ENCODE measurements at places on chromosomes 6 and 20.
A peak's percentile ranks its signal among the peaks of the same experiment; 100 is the strongest.

DNA sequence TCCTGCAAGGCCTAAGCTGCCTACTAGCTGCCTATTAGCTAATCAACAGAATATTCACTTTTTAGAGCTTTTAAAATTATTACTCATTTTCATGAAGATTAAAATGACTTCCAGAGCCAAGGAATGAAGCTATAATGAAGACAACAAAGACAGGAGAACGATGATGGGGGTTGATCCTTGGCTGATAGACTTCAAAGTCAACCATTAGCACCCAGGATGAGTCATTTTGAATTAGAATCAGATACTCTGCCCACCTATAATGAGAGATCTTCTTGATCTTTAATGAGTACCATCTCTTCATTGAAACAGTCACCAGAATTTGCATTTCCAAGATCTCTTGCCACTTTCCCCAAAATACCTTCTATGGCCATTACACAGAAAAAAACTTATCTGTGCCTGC lies 56.7 kb upstream of the CDYL start:
- DNase-seq = no peak

DNA sequence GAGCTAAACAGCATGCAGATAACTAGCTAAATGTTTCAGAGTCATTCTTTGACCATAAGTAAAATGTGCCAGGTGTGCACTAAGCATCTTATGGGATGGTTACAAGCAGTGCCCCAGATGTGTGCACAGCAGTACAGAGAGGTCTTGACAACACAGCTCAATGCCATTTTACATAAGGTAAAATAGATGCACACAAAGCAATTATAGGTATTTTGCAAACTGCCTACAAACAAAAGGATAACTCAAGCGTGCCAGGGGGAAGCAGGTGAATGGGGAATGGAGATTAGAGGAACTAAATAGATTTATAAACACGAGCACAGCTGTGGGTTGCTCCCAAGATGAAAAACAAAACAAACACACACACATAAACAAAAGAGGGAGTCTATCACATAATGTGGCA lies 64.8 kb downstream of the SLC2A10 start:
- DNase-seq = no peak

DNA sequence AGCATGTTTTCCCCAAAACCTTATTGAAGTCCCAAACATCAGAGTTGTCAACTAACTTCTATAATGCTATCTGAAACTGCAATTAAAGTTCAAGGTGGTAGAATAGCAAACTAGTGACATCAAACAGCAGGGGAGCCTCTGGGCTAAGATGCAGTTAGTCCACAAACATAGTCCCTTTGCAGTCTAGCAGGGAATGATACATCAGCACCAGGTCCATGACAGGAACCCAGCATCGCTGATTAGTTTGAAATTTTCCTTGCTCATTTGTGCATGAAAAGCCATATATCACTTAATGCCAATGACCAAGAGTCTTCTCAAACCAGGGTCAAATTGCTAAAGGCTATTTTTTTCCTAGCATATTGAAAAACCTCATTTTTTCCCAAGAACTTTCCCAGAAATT lies 145.3 kb downstream of the HIVEP2 start:
- no peak for DNase-seq

GRCh38 chr20:3237958-3238615 lies 903 bp downstream of the SLC4A11 start:
- no peak for DNase-seq

DNA sequence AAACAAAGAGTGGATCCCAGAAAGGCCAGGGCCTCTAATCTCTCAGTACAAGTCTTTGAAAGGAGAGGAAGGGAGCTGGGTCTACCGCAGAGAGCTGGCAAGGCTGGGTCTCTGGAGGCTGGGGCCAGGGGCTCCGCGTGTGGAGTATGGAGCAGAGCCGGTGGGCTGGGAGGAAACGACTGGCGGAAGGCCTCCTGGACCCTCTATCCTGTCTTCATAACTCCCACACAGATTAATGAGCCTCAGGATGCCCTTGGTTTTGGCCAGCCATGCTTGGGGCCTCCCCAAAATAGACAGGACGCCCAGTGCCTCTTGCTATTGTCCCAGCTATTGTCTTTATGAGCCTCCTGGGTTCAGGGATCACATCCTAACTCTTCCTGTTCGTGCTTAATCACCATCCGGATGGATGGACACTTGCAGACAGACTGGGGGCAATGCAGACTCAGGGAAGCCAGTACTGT lies 306.4 kb downstream of the DHX35 start:
- no peak for DNase-seq

DNA sequence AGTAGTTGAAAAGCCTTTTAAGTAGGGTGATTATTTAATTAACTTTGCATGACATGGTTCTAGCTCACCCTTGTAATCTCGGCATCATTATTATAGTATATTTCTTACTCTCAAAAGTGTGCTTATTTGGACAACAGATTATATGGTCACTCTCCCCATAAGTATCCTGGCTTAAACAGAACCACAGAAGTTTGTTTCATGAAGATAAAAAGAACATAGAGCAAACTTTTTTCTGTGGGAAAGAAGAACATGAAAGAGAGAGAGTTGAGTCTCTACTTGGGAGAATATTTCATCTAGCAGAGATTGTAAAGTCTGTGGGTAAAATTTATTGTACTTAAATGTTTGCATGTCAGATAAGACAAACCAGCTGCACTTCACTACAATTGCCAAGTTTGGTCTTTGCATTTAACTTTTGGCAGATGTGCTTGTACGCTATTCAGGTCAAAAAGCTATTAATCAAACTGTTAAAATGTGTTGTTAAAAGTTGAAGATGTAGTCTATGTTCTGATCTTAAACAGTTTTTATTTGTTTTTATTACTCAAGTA lies 33.4 kb upstream of the PRIM2 start:
- DNase-seq = no peak

DNA sequence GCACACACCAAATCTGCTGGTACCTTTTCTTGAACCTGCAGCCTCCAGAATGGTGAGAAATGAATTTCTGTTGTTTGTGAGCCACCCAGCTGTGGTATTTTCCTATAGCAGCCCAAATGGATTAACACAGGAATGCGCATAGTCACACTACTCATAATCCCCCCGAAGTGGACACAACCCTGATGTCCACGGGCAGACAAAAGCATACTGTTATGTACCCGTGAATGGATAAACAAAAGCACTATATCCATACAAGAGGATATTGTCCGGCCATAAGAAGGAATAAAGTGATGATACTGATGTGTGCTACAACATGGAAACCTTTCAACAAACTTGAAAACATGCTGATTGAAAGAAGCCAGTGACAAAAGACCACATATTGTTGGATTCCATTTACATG lies 25.1 kb upstream of the RPP40 start:
- no peak for DNase-seq

GRCh38 chr6:55833284-55833683 lies 42.1 kb downstream of the BMP5 start:
- no peak for DNase-seq

- DNase-seq = no peak
Measured at GRCh38 chr6:92784235-92784634, 635.1 kb downstream of the EPHA7 start.

- DNase-seq = no peak
Measured at GRCh38 chr6:5998711-5999687, 7.7 kb downstream of the NRN1 start.

GRCh38 chr6:12051861-12052368 lies 39.8 kb downstream of the HIVEP1 start:
- DNase-seq = peak; percentile 24

DNA sequence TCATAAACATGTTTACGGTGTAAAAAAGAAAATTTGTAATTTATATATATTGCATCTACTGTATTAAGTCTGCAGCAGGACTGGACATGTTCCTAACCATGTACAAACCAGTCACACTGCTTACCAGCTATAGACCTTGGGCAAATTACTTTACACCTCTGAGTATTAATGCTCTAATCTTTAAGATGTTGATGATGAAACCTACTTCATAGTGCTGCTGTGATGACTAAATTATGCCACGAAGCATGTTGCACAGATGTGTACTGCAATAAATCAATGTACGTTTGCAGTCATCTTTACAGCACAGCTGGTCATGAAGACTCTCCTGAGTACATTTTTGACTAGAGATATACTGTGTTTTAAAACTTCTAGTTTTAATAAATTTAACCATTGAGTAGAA lies 42.6 kb downstream of the PRKN start:
- no peak for DNase-seq

GRCh38 chr6:8005136-8005535 lies 59.1 kb downstream of the BLOC1S5 start:
- DNase-seq = no peak

DNA sequence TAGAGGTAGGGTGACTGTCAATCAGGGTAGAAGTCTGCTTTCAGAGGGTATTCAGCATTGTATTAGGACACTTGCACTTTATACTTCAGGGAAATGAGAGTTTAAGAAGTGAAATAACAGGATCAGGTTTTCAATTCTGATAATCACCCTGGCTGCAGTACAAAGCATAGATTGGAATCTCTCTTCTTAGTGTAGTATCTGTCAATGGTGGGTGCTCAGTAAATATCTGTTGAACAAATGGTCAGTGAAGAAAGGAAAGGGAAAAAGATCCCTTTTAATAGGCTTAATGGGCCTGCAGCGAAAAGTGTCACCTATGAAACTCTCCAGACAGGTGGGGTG lies 18.7 kb downstream of the TUBB2B start:
- no peak for DNase-seq

- DNase-seq = no peak
Measured at GRCh38 chr6:35091346-35092083, 49.6 kb downstream of the TCP11 start.

GRCh38 chr6:144234935-144235334 lies 50.2 kb upstream of the UTRN start:
- no peak for DNase-seq

DNA sequence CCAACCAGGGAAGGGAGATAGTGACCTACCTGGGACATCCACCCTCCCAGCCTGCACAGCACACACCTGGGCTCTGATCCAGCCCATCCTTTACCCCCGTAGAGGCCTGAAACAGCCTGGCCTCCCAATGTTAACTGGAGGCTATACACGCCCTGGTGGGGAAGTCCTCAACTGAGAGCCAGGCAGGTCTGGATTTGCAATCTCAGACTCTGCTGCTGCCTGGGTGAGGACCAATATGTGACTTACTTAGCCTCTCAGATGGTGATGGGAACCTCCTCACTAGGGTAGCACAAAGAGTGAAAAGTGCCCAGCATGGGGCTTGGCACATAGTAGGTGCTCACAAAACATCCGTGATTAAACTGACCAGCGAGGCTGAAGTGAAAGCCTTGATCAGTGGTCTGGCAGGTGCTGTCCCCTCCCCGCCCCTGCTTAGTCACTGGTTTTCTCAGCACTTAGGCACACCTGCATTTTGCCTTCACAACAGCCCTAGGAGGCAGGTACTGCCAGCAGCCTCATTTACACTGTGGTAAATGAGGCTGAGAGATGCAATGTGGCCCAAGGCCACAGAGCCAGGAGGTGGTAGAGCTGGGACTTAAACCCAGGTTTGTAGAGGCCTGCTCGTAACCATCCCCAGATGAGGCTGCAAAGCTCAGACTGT lies 12.4 kb downstream of the PEDS1 start:
- no peak for DNase-seq

DNA sequence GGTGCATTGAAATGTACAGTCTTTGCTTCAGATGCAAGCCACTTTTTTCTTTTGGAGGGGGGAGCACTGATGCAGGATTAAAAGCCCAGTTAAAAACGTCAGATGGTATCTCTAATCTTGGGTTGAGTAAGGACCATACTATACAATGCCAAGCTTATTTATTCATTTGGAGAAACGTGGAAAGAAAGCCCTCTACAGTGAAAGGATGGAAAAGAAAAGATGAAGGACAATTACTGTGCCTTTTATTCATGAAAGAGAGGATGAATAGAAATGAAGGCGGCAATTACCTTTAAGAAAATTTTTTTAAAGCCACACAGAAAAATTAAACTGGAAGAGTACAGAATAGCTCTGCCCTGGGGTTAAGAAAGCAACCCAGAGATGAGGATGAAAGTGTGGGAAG lies 2.7 kb downstream of the B3GAT2 start:
- no peak for DNase-seq

GRCh38 chr6:79042088-79042798 lies 35.8 kb downstream of the PHIP start:
- no peak for DNase-seq

DNA sequence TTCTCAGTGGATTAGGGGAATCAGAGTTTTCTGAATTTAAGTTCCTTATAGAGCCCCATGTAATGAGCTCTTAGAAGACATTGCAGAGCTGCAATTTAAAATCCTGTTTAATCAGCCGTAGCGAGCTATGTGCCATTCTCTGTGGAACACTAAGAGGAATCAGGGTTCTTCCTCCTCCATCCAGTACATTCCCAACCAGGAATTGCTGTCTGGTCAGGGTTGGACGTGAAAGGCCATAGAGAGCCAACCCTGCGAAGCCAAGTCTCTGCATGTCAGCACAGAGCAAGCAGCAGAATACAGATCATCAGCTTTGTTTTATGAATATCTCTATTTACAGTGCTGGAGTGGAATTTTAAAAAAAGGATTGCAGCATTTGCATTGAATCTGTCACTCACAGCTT lies 366.0 kb downstream of the LAMA2 start:
- DNase-seq = no peak

GRCh38 chr6:158758941-158759479 lies 60.2 kb downstream of the EZR start:
- DNase-seq = no peak
